ENCODE measurements at places on chromosomes 1 and 21.

GRCh38 chr1:65441464-65441863 lies 21.0 kb downstream of the LEPR start:
- no peak for DNase-seq

DNA sequence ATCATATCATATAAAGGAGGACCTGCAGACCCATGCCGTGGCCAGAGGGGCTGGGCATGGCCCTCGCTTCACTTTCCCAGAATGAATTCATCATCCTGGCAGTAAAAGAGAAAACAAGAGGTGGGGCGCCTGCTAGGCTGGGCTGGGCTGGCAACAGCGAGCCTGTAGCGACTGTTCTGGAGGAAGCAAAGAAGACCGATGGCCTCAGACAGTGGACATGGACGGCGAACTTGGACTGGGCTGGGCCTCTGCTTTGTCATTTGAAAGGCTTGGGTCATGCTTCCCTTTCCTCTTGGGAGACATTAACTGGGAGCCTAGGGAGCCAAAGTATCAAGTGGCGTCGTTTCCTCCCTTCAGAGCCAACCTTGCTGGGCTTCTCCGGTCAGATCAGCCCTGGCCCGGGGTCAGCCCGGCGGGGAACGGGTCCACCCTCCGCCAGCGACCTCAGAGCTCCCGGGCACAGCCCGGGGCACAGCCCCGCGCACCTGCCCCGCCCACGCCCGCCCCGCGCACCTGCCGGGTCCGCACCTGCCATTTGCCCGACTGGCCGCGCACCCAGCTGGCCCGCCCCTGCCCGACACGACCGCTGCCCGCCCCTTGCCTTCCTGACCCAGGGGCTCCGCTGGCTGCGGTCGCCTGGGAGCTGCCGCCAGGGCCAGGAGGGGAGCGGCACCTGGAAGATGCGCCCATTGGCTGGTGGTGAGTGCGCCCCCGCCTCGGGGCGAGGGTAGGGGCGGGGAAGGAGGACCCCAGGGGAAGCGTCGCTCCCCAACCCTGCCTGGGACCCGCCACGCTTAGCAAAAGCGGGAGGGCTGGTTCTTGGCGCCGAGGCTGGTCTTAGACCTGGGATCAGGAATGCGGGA lies at the start of gene FAM3B:
Gene FAM3B (plus strand): TSS at position 602 of the 863 bp plus-strand sequence. CDS start 79 bp downstream, at position 681.
- DNase-seq = no peak

DNA sequence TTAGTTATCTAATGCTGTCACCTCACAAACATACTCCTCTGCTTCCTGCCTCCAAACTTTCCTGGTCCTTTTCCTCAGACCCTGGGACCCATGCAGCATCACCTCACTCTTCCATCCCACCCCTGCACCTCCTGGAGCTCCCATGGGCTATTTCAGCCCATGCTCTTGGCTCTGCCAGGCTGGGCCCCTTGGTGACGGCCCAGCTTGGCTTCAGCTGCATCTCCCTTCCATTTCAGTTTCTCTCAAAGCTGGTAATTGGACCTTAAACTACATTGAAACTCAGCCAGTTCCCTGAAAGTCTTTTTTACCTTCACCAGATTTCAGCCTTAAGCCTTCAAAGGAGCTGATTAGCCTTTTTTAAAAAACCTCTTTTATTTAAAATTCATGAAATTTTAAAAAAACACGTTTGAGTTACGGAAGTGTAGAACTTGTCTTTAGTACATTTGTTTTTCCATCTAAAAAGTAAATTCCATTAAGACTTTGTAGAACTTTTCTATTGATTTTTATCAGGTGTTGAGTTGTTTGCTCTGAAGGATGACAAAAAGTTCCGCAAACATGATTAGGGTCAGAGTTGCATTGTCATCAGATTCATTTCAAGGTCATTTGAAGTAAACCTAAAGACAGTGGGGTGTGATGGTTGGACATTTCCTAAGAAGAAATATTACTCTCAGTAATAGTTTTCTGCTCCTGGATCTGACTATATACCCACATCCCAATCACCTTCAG lies 33.5 kb downstream of the AGT start:
- no peak for DNase-seq

DNA sequence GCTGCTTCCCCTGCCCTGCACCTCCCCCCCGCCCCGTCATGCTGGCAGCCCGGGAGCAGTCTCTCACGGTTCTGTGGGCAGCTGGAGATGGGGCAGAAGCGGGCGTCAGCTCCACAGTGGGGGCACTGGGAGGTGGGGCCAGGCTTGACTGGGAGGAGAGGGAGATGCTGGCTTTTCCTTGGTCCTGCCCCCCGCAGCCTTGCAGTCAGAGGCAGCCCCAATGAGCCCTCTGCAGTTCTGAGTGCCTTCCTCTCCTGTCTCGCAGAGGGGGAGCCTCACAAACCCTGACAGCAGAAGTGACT lies 21.7 kb downstream of the ARHGEF10L start:
- no peak for DNase-seq

DNA sequence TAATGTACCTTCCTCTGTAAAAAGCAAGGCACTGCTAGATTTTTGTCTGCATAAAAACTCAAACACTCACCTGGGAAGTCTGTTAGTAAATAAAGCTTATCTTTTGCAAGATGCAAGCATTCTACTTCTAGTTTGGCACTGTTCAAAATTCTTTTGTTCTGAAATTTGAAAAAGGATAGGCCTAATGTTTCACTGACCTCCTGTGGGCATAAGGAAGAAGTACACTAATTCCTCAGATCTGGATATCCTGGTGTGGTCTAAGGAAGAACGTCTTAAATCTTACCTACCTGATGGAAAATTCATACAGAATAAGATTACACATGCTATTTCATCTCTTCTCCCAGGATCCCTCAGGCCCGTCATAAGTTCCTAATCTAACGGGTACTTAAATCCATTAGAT lies 93.5 kb upstream of the CAMK1G start:
- no peak for DNase-seq

DNA sequence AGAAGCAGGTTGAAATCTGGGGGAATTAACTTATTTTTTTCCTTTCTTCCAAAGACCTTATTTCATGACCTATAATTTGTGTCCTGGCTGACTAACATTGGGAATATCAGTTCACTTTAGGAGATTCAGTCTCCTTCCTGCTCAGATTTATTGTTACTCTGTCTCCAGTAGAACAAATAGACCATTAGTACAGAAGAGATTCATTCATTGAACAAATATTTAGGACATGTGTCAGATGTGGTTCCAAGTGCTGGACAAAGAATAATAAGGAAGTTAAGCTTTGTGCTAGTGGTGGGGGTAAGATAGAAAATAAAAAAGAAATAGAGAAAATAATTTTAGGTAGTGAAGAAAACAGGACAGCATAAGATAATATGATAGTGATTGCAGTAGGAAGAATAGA lies 20.3 kb downstream of the ZMYM4 start:
- no peak for DNase-seq

DNA sequence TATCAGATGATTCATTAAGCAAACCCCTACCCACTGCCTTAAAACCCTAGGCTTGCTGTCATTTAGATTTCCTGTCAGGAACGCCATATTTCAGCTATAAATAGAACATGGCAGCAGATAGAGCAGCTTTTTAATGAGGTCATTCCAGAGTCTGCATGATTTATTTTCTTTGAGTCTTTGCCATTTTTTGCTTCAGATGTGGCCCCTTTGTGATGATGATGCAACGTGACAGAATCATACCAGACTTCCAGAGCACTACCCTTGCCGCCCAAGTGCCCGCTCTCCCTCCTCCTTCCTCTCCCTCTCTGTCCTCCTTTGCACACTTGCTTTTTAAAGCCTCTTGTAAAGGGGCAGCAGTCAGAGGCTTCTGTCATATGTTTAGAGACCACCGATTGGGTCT lies 55.5 kb upstream of the TRIM67 start:
- DNase-seq = no peak

- DNase-seq = no peak
Measured at GRCh38 chr1:163106364-163106987, 37.3 kb downstream of the RGS4 start.

- DNase-seq = no peak
Measured at GRCh38 chr1:11550664-11551283, 71.8 kb downstream of the DISP3 start.

- no peak for DNase-seq
Measured at GRCh38 chr21:36732217-36732616, 33.3 kb downstream of the SIM2 start.

DNA sequence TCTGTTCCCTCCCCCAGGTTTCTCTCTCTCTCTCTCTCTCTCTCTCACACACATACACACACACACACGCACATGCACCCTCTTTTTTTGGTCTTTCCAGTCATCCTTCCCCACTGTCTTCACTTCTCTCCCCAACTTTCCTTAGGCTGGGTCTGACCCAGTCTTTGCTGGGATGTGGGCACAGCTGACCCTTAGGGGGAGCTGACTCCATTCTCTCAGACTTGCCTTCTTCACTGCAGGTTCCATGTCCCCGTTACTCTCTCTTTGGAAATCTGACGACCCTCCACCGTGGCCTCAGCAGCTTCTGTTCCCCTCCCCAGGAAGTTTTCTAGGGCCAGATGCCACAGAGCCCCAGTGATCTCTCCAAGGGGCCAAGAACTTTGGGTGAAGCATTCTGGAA lies 2.1 kb downstream of the DISP3 start:
- DNase-seq = no peak

DNA sequence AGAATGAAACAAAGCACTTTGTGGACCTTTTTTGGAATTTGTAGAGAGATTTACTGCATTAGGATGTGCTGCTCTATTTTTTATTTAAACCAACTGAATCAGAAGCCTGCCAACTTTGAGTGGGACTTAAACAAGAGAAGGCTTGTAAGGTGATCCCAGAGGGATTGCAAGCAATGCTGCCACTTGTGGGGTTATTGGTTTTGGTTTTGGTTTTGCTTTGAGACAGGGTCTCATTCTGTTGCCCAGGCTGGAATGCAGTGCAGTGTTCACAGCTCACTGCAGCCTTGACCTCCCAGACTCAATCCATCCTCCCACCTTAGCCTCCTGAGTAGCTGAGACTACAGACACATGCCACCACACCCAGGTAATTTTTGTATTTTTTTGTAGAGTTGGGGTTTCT lies 32.2 kb upstream of the GNG5 start:
- DNase-seq = no peak

Measured in posterior cingulate gyrus (tissue), 11 donors.